H9 (cell line): ENCODE measurements at places on chromosomes 7 and 10. TPM values are rescaled to one million over a fixed set of nuclear protein-coding genes. Genes with fewer than 3 reads are reported as not detected.

The MET gene
- 5.0 and 5.5 TPM in 2 replicates for total RNA-seq

DNA sequence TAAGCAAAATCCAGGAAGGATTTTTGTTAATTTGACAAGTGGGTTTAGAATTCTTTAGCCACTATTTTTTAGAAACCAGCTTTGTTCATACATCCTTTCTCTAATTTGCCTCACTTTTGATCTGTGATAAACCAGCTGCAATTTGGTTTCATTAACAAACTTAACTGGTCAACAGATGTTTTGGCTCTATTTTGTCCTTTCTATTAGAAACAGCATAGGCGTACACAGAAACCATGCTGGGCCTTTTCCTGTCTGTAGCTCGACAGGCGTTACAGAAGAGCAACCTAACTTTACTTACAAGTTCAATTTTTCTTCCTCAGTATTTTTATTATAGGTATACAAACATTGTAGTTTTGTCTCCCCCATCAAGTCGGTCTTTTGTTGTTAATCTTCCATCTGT lies 28.2 kb downstream of the KAT6B start:
- no peak for DNase-seq
- no peak overlapping the region for H3K4me3 ChIP-seq
- H3K4me1 ChIP-seq = peaks cover 4% of the 10 kb centered on the region; the same call in 1 of the 2 replicates
- H3K27me3 ChIP-seq = no peaks in the 10 kb centered on the region
- H3K36me3 ChIP-seq = peaks cover 9% of the 10 kb centered on the region; the same call in 2 of the 3 replicates

The LBX1 gene
- not detected in 2 replicates for total RNA-seq

DNA sequence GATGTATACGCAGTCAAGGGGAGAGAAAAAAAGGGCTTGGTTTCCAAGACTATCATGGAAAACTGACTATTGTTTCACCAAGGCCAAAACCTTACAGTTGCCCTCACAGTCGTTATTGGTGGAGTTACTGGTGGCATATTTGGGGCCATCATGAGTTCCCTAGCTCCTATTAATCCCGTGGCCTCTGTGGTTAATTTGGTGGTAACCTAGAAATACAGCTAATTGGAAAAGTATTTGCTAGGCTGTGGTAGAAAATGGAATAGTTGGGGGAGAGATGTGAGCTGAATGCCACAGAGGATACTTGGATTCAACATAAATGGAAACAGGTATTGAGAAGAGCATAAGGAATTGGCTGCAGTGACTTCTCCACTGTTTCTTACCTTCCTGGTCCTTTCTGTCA lies 450.7 kb downstream of the KCNMA1 start:
- H3K27me3 ChIP-seq = no peaks in the 10 kb centered on the region; the same call in 1 of the 2 replicates
- DNase-seq = no peak
- no peak overlapping the region for H3K4me3 ChIP-seq
